ENCODE measurements at places on chromosomes 13 and 19.

DNA sequence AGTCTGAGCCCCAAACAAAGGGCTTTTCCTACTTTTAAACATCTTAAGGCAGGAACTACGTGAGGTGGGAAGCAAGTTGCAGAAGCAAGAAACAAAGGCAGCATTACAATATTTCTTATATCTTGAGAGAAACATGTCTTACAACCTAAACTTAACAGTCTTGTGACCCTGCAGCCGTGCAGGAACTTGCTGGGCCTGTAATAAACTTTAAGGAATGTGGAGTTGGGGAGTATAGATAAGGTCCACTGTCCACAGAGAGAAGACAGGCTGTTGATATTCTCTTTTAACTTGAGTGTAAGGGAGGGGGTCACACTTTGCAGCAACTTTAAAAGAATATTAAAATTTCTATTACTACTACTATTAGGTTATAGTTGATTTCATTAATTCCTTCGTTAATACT, 214.6 kb upstream of the HTR2A start:
- no peak for DNase-seq

GRCh38 chr13:23959231-23959862, 62.0 kb upstream of the C1QTNF9B start:
- DNase-seq = no peak

DNA sequence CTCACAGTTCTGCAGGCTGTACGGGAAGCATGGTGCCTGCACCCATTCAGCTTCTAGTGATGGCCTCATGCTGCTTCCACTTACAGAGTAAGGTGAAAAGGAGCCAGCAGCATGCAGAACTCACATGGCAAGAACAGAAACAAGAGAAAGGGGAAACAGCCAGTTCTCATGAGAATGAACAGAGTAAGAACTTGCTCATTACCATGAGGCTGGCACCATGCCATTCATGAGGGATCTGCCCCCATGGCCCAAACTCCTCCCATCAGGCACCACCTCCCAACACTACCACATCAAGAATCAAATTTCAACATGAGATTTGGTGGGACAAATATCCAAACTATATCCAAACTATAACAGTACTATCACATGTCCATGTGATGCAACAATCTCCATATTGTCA, 72.1 kb downstream of the KATNAL1 start:
- no peak for DNase-seq

DNA sequence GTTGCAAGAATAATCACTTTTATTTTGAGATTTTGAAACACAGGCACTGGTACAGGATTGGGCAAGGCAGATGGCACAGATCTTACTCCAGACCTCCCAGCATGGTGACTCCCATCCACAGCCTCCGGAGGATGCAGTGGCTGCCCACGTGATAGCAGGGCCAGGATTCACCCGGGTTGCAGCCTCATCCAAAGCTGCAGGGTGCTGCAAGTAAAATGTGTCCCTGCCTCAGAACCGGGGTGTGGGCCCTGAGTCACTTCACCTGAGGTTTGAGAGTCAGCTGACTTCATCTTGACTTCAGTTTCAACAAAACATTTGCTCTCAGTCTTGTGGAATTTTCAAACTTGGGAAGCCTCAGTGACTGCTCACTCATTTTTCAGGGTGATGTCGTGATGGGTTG, 201.9 kb downstream of the FGF9 start:
- DNase-seq = peak; percentile 26

DNA sequence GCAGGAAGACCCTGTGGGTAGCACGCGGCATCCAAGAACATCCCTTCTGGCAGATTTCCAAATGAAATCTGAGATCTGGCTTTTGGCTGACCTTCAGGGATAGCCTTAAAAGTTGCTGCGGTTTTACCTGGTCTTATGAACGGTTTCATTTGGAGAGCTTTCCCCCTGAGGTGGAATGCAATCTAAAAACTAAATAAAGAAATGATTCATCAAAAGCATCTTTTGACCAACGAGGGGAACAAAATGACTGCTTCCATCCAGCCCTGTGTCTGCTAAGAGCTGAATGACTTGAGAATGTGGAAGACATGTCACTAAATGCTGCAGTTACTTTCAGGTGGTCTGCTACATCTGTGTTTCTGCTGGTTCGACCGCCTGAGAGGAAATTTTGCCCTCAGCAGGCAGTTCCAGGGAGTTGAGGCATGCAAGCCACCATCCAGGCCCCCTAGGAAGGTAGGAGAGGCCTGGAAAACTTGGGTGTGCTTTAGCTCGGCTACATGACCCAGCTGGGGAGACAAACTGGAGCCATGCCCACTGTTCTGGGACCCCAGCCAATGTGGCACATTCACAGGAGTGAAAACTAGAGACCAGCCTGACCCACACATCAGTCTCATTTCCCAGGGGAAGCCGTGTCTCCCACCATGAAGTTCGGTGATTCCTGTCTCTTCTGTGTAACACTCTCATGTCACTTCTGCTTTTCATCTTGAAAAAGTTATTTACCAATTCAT, 175.1 kb upstream of the KL start:
- DNase-seq = no peak

DNA sequence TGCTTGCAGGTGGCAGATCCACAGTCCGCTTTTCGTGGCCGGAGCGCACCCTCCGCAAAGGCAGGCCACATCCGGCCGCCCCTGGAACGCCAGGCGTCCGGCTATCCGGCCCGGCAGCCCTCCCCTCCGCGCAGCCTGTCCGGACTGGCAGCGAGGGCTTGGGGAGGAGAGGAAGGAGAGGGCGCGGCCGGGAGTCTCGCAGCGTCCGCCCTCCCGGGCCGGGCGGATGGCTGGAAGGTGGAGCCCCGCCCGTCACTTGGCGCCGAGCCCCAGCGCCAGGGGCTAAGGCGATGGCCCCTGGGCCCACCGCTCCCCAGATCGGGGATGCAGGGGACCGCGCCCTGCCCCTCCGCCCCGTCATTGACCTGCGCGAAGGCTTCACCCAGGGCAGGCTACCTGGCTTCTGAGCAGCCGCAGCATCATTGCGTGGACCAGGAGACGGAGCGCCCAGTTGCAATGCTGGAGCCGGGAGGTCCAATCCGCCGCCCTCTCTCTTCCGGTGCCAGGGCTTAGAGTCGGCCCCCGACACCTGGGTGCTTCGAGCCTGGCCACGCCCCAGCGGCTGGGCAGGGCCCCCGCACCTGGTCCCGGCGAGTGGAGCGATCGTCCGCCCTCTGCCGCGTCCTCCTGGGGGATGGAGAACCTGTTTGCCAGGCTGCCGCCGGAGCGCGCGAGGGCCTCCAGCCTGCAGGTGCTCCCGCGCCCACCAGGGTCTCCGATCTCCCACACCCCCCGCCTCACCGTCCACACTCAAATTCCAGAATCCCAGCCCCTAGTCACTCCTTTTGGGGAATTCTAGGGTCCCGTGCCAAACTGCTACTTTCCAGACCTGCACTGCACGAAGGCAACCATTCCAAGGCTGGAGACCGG, at the start of gene FUT1:
TSS of gene FUT1 (minus strand) at position 146 of the 870 bp plus-strand sequence. CDS start 1,360 bp downstream, outside the sequence.
- DNase-seq = peak; percentile 82

- peak; percentile 77 for DNase-seq
These were observed 685 bp downstream of the GMFG start for GRCh38 chr19:39335168-39335548.

DNA sequence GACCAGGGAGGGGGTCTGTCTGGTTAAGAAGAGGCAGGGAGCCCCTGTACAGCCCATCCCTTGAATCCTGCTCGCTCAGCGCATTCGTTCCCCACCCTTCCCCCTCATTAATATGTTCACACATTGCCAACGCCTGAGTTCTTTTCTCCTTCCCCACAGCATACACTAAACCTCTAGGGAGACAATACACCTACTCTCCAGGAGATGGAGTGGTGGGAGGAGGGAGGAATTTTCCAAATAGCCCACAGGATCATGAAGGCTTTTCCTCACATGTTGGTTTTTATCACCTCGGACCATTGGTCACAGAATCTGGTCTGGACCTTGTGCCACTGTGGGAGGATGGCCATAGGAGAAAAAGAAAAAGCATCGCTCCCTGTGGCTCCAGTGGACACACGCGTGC, 294.9 kb downstream of the SHISA2 start:
- DNase-seq = no peak

GRCh38 chr13:35817642-35818607, 313.3 kb downstream of the DCLK1 start:
- no peak for DNase-seq

- no peak for DNase-seq
These were observed 1514.7 kb upstream of the MIR17HG start for GRCh38 chr13:89832827-89833226.

DNA sequence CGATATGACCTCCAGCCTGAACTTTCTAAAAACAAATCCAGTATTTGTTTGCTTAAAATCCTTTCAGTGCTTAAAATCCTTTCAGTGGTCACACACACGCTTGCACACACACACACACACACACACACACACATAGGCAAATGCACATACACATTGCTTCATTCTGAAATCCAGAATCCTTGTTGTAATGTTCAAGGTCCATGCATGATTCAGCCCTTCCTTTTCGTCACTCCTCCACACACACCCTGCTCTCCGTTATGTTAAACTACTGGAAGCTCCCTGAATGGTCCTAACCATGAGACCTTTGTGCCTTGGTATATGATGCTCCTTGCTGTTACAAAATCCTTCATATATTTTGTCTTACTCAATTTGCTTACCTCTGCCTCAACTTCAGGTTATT, 44.9 kb downstream of the SERTM1 start:
- no peak for DNase-seq

GRCh38 chr19:37997911-37998344, 90.9 kb downstream of the SIPA1L3 start:
- no peak for DNase-seq

- DNase-seq = peak; percentile 96
These were observed at the start of gene TSEN34 for GRCh38 chr19:54191011-54191810. Gene TSEN34 (plus strand): TSS chr19:54191308. CDS start chr19:54191365, 57 bp downstream.

- DNase-seq = no peak
These were observed 29.6 kb downstream of the CAPS start for GRCh38 chr19:5943623-5944022.

- no peak for DNase-seq
These were observed 32.5 kb downstream of the UCHL3 start for GRCh38 chr13:75581874-75582640.

- no peak for DNase-seq
These were observed 412.4 kb downstream of the PCDH17 start for GRCh38 chr13:58043971-58044370.

DNA sequence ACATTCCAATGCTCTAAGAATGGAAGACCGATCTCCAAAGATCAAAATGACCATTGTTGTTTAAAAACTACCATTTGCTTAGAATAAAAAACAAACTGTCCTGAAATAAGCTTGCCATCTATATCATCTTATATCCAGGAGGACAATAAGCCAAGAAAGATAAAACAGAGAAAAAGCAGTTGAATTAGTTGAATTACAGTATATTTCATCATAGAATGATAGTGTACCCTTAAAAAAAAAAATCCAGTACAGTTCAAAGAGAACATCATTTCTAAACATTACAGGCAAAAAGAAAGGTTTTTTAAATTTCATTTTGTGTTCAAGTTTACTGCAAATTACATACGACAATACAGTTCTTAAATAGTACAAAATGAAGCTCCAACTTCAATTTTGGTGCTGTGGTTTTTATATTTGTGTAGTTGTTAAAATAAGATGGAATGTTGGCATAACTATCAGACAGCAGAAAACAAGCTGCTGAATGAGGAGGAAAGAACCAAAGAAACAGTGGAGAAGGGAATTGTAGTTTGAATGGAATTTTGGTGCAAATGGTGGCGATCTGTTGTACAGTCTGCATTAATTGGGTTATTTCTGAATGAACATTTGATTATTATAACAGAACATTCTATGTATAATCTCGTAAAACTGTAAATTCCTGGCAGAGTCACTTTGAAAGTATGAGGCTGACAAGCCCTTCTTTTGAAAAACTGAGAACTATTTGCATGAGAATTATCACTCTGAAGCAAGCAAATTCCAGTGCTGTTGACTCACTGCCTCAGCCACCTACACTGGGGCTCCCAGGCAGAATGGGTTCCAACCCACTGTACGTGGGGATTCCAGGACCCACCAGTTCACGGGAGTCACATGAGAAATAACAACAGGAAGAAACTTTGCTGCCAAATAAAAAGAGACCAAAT, 37.7 kb downstream of the LHFPL6 start:
- no peak for DNase-seq

DNA sequence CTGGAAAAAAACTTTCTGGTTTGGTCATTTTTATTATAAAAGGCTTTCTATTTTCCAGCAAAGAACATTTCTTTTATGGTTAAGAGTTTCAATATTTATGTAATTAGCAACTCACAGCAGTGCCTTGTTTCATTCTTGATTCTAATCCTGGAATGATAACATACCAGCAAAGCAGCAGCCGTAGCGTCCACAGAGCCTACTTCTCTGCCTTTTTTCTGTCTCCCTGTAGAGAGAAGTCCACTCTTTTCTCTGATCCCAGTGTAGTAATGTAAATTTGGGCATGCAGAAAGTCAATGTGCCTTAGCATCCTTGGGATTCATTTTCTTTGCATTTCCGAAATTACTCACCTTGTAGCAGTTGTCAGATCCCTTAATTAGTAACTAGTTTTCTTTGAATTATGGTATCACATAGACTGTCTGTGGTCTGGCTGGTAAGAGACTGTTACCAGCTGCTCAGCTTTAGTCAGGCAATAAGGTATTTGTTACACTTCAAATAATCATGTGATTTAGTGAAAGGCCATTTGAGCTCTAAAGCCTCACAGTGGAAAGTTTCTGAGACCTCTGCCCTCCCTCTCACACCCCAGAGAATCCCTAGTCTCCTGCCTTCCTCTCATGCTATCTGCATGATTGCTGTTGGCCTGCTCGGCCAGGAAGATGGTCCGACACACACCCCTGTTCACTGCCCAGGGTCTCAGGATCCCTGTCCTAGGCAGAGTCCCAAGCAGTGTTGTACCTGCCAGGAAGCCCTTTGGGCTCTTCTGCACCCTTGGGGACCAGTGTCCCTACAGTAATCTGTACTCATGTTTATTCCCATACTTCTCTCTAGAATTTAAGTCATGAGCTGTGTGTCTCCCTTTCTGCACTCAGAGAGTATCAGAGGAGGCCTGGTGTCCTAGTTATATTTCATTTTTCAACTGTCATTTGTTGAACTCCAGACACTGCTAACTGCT, 86.3 kb downstream of the LRCH1 start:
- DNase-seq = no peak

DNA sequence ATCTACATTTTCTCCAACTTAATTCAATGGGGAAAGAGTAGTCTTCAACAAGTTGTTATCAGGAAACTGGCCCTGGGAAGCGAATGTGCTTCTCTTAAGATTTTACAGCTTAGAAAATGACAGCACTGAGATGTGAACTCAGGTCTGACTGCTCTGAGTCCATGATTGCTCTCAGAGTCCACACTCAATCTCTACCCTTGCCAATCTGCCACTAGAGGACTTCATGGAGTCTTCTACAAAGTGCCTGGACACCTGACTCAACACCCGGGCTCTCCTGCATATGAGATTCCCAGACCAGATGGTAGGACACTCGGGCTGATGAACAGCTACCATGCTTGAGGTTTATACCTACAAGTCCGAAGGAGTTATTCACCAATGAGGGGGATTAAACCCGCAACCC, 74.8 kb downstream of the ABCC4 start:
- no peak for DNase-seq

Measured in activated CD4-positive, alpha-beta T cell treated with anti-CD3 and anti-CD28 coated beads, Interleukin-2, amount 10 ng/mL, durations not matched to agents 24 days and 14 days (primary cell).